ENCODE measurements at places on chromosomes 2 and 18.

GRCh38 chr2:127084611-127085316 lies 22.2 kb downstream of the BIN1 start:
- no peak for DNase-seq

DNA sequence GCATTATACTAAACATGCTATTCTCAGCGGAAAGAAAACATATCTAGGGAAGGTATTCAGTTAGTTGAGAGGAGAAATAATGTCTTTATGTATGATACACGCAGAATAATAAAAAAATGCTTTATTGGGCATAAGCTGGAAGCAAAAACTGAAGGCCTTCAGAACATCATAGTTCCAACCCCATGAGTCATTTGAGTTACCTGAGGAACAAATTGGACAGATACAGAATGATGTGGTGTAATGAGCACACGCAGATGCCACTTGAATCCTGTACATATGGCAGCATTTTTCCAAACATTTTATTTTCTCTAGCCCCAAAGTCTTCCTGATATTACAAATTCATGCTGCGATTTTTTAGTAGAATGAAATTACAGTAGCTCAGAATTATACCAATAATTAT lies 23.2 kb upstream of the TRIB2 start:
- no peak for DNase-seq

- DNase-seq: no peak
These were observed 181.6 kb upstream of the PXDN start for GRCh38 chr2:1925928-1926327.

GRCh38 chr2:169822785-169823392 lies 1.8 kb downstream of the METTL5 start:
- no peak for DNase-seq

GRCh38 chr2:12433626-12433990 lies 283.1 kb upstream of the TRIB2 start:
- DNase-seq: no peak

GRCh38 chr2:43877782-43878464 lies 39.2 kb downstream of the ABCG8 start:
- peak; percentile 34 for DNase-seq
